ENCODE measurements at places on chromosomes 4 and X.

DNA sequence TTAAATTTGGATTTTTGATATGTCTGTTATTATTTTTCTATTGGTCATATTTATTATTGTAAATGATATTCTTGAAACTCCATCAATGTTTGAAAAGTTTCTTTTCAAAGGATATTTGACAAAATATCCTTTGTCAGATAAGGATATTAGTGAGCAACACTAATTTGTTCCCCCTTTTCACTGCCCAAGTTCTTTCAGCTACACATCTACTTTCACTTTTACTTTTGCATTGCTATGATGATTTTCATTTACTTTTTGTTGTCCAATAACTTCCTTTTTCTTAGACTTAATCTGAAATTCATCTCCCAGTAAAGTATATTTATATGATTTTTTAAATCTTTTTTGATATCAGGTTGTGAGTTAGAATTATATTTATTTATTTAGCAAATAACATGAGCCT, 542.3 kb upstream of the ADGRL3 start:
- DNase-seq: peak; percentile 41

GRCh38 chrX:16743604-16744325, 24.4 kb downstream of the SYAP1 start:
- peak; percentile 74 for DNase-seq

GRCh38 chr4:79575709-79576428, 167.8 kb upstream of the GK2 start:
- no peak for DNase-seq

GRCh38 chr4:8916351-8916885, 44.8 kb upstream of the HMX1 start:
- no peak for DNase-seq

DNA sequence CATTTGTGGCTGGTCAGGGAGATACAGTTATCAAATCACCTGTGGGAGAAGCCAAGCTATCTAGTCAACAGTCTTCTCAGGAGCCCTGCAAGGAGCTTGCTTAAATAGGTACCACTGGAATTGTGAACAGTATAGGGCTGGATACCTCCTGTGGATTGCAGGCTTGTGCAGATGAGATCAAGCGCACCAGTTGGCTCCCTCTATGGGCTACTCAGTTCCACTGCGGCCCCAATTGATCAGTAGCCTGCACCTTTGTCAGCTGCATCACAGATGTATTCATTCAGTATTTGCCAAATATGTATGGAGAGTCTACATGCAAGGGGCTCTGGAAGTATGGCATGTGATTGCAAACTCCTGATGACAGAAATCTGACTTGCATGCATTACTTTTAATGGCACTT, 28.6 kb downstream of the TEX13A start:
- DNase-seq: peak; percentile 48

- no peak for DNase-seq
These were observed 1233.1 kb downstream of the C4orf33 start for GRCh38 chr4:130329036-130329435.

DNA sequence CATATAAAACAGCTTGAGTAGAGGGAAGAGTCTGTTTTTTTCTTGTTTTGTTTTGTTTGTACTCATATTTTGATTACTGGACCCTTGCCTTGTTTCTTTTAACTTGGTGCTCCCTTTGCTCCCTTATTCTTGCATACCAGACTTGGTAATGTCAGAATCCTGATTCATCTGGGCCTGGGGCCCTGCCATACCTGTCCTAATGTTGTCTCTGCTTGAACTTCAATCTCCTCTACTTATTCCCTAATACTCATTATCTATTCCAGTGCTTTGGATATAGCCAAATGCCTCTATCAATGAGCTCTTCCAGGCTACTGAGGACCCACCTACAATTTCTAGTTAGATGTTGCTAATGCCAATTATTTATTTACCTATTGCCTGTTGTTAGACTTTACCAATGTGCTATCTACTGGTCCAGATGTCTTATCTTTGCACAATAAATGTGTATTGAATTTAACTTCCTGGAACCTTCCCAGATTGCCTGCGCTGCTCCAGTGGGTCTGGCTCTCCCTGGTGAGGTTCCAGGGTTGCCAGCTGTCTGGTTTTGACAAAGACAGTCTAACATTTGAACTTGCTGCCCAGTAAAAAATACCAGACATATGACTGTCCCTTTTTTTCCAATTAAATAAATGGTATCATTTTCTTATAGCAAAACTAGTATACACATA, 64.4 kb upstream of the ACSL4 start:
- DNase-seq: no peak

DNA sequence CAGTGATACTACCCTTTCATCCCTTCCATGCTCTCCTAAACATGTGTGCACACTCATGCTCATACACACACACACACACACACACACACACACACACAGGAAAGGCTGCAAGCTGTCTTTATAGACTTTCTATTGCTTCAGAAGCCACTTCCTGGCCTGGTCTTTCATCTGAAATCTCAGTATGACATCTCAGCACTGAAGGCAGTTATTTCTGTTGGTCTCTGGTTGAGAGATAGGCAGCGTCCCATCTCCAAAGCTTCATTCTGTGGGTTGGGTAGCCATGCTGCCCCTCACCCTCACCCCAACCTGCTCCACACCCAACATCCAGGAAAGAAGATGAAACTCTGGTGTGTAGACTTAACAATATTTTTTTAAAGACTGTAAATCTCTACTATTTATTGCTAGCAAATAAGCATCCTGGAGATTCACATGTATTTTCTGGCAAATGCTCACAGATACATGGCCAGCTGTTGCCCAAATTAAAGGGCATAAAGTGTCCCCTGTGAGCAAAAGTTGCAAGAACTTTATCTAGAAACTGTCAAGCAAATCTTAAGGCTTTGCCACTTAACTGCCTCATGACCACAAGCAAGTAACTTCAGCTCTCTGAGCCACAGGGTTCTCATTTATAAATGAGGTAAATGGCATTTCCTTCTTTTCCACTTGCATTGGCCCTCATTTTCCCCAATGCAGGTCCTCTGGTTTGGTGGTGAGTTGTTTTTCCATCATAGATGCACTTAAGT, 189.8 kb upstream of the AFF2 start:
- no peak for DNase-seq

DNA sequence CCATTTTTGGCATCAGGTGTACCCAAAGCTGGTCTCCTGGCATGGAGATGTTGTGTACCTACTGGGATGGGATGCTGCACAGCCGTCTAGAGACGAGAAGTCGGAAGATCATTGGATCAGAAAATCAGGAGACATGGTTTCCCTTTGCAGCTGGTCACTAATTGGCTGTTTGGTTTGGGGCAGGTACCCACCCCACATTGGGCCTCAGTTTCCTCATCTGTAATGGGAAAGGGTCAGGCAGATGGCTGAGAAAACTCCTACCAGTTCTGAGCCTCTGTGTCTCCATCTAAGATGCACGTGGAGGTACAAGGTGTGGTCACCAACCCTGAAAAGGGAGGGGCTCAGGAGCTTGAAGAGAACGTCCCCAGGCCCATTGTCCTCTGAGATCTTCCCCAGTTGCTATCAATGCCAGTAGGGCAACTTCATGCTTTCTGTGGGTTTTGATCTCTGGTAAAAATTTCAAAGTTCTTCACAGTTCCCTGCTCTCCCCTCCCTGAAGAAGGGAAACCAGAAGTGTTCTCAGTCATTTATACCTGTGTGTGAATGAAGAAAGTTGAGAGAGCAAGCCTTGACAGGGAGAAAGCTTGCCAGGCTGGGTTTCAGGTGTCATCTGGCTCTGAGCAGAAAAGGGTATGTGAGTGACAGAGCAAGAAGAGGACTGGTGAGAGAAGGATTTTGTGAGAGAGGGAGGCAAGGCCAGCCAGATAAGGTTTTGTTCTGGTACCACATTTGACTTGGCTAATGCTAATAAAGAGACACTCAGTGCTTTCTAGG, 15.1 kb downstream of the TSC22D3 start:
- DNase-seq: no peak

DNA sequence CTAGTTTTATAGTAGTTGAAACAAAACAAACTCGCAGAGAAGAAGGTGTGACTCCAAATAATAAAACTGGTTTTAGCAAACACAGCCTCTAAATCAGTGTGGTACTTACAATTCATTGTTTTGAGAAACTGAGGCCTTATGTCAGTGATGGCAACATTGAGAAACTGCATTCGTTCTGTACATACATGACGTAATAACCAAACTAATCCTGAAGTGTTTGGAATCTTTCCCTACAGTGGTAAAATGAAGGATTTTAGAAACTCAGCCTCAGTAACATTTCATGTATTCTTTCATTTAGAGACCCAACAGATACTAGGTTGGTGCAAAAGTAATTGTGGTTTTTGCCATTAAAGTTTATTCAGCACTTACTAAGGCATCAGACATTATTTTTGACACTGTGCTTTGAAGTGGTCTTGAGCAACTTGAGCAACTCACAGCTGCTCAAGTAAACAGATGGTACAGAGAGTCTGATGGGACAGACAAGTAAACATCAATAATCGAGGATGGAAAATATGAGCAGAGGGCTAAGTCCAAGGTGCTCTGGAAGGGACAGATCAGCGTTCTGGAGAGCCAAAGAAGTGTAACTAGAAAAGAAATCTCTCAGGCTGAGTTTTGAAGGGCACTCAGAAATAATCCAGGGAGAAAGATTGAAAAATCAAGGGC, 390.8 kb upstream of the BOD1L1 start:
- no peak for DNase-seq

DNA sequence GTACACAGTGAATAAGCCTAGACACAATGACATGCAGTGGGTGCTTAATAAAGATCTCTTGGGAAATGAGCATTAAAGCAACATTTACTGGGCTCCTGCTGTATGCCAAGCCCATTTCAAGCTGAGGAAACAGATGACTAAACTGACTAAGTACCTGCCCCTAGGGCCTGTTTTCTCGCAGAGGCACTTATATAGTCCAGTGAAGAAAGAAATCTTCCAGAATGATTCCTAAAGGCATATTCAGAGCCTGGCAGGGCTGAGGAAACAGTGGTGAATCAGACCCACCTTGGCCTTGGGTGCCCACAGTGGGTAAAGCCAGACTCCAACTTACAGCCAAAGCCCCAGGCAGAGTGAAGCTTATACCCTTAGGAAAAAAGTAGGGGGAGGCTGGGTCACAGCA, 22.0 kb upstream of the S100P start:
- no peak for DNase-seq

DNA sequence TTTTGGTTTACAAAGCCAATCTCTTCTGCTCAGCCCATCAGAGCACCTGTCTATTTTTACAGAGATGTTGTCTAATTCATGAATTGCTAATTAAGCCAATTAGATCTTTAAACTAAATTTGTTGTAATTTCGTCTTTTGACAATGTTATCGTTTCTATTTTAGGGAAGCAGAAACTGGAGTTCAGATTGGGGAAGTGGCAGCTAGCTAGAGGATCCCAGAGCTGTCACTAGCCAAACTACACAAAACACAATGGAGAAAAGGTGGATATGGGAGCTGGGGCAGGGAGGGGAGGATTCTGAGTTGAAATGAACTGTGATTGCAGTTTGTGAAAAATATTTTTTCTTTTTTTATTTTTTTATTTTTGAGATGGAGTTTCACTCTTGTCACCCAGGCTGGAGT, 35.8 kb downstream of the CASP3 start:
- no peak for DNase-seq

GRCh38 chrX:130625386-130625785, 223.6 kb downstream of the RBMX2 start:
- DNase-seq: no peak

DNA sequence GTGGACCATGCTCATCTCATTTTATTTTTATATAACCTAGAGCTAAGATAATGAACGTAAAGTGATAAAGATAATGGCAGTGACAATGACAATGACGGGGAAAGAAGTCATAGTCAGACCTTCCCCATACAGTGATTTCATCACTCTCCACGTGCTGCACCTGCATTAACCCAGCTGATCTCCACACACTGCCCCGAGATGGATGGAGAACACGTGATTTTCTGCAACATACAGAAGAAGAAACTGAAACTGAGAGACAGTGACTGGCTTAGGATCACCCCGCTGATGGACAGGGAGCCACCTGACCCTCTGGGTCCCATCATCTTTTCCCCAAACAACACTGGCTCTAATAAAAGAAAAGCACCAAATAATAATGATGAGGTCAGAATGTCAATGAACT, 22.0 kb downstream of the EVC2 start:
- no peak for DNase-seq

GRCh38 chrX:11329021-11329420, 35.8 kb downstream of the AMELX start:
- peak; percentile 11 for DNase-seq

DNA sequence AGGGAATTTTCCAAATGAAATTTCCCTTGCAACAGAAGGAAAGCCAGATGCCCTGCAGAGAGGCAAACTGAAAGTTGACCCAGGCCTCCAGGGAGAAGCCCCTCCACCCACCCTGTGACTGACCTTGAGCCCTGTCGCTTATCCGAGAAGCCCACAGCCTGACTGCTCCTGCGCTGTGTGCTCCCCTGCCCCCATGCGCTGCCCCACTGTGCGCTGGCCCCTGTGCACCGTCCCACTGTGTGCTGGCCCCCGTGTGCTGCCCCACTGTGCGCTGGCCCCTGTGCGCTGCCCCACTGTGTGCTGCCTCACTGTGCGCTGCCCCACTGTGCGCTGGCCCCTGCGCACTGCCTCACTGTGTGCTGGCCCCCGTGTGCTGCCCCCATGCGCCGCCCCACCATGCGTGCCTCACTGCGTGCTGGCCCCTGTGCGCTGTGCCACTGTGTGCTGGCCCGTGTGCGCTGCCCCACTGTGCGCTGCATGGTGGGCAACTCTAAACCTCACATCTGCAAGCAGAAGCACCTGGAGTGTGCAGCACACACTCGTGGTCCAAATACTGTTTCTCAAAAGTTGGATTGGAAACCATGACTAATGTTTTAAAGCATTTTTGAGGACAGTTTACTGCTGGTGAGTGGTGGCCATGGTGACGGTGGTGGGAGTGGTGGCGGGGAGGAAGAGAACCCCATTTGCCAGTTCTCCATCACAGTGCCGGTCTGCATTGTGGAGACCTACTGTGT, 8.3 kb upstream of the GRPEL1 start:
- DNase-seq: peak; percentile 48

DNA sequence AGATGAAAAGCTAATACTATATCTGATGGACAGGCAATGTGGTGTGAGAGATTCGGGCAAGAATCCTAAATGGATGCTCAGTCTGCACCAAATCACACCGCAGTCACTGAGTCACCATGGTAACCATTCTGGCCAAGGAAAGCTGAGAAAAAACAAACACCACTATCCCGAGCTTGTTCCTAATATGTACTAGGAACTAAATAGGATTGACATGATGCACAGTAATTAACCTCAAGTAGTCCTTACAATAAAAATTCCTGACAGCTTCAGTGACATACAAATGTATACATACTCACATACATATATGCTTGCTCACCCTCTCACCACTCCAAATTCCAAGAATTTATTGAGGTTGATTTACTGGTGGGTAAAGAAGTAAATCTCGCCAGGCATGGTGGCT, 1.1 kb upstream of the RAB40A start:
- DNase-seq: peak; percentile 63

Measured in choroid plexus epithelial cell (primary cell).